GM06990 (cell line): ENCODE measurements at places on chromosomes 2 and 18.

DNA sequence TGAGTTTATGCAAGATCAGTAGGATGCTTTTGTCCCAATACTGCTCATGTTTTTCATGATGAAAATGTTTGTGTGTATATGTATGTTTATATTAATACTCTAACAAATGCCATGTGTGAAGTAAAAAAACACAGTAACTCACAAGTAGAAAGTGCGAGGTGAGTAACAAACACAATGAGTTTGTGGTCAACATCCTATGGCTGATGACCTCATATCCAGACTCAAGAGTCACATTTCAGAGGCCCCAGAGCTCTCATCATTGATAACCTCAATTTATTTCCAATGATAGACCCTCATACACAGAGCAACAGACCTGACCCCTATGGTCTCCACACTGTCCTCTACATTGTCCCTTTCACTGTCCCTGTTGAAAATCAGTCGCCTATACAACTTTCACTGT, 34.5 kb downstream of the ZNF519 start:
- DNase-seq = no peak

DNA sequence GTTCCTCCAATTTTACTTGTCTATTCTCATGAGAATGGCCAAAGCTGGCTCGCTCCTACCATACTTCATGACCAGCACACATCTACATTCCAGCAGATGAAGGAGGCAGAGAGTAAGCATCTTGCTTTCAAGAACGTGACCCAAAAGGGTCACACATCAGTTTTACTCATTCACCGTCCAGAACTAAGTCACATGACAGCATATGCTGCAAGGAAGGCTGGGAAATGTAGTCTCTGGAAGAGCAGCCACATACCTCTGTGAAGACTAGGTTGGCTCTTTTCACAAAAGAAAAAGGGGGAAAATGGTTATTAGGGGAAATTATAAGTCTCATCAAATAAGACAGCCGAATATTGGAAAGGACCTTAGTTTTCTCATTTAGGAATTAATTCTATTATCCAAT, 835.3 kb downstream of the EPHA4 start:
- no peak for DNase-seq

DNA sequence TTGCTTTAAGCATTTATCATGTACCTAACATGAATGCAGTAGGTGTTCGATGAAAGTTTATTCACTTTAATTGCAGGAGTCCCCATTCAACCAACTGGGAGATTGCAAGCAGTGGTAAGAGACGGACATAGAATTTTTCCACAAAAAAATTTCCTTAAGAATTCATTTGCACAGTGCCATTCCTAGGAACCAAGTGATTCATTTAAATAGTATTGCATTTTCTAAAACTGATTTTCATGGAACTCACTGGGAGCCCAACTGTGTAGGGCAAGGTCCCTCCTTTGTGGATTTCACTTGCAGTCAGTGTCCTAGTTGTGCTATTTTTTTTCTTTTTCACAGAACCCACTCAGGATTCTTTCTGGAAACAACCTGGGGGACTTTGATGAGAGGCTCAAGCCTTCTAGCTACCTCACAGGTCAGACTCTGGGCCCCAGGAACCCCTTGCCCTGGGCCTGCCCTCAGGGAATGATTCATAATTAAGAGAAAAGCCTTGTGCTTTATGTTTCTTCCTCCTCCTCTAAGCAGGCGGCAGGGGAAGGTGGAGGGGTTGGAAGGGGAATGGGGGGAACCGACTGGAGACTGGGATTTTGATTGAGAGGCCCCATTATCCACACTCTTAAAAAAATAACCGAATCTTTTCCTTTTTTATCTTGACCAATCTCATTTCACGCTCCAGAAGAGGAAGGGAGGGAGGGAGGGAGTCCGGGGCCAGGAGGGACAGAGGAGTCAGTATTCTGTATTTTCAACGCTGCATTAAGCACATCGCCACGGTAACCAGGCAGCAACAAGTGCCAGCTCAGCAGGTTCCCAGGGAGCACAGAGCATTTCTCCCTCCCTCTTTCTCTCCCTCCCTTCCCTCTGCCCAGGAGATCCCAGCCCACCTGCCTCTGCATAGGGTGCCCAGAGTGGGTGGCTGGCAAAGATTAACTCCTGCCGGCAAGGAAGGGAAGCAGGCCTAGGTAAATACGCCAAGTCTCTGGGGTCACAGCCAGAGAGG, 51.8 kb downstream of the PSD4 start:
- no peak for DNase-seq

- DNase-seq = no peak
Measured at GRCh38 chr2:5330961-5331360, 361.2 kb upstream of the SOX11 start.

DNA sequence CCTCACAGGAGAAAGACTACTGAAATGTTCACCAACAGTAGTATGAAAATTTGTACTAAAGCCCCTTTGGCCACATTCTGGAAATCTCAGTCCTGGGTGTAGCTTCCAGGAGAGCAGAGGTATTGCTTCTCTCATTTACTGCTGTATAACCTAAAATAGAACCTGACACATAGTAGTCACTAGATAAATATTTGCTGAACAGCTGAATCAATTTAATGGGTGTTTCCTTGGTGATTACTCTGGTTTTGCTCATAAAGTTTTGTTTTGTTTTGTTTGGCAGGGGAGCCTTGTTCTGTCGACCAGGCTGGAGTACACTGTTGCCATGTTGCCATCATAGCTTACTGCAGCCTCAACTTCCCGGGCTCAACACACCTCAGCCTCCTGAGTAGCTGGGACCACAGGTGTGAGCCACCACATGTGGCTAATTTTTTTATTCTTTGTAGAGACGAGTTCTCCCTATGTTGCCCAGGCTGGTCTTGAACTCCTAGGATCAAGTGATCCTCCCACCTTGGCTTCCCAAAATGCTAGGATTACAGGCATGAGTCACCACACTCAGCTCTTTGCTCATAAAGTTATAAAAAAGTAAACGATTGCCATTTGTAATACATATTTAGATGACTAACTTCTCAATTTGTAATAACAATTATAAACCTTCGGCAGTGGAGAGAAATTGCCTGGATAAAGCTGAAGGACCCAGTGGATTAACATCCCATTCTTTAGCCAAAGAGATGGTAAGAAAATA, 11.5 kb upstream of the PARD3B start:
- no peak for DNase-seq

DNA sequence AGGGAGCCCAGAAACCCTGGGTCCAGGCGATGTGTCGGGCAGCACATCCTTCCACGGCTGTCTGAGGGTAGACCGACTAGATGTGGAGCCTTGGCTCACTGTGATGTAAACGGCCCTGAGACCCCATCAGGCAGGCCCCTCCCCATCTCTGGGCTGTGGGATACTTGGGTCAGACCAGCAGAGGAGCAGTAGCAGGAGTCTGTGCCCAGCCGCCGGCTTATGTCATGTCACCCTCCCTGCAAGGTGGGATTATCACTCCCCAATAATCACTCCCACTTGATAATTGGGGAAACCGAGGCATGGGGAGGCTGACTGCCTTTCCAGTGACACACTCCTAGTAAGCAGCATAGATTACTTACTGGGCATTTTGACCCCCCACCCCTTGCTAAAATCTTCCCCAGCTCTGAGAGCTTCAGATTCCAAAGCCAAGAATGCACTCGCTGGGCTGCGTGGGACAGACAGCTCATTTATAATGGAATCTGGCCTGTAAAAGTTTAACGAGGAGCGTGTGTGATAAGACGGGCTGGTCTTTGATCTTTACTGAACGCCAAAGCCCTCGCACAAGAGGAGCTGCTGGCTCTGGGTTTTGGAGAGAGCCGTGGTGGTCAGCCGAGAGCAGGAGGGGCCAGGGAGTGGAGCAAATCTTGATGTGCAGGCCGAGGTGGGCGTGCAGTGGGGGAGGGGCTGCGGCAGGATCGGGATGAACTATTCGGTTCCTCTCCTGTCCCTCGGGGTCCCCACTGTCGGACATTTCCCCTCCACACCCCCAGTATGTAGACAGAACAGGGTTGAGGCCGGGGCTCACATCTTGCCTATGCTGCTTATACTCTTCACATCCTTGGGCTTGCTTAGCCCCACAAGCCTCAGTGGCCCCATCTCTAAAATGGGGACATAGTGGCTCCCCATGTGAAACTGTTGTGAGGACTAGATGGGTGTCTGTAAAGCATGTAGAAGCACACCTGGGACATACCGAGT, 200.0 kb downstream of the GLI2 start:
- no peak for DNase-seq

- DNase-seq = no peak
Measured at GRCh38 chr2:26560892-26561291, 80.3 kb downstream of the CIB4 start.

DNA sequence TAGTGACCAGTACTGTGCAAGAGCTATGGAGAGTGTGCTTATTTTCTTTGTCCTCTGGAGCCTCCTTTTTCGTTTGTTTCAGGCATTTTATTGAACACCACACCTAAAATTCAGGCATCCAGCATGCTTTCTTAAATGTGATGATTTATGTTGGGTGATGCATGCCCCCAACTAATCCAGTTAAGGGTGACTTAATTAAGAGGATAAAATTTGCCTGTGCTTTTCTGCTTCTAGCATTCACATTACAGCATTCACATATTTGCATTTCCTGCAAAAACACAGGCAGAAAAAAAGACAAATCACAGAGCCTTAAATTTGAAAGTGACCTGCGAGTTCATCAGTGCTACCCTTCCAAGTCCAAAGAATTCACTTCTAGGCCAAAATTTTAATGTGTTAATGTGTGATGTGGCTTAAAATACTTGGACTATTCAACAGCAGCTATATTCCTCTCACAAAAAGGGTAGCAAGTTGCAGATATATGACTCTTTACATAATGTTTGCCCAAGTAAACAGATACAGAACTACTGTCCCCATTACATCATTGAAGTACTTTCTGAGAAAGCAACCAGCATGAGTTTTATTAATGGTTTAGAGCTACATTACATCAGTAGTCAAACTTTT, 286.5 kb downstream of the THSD7B start:
- no peak for DNase-seq

GRCh38 chr2:100876231-100876860, 56.4 kb downstream of the NPAS2 start:
- DNase-seq = no peak

DNA sequence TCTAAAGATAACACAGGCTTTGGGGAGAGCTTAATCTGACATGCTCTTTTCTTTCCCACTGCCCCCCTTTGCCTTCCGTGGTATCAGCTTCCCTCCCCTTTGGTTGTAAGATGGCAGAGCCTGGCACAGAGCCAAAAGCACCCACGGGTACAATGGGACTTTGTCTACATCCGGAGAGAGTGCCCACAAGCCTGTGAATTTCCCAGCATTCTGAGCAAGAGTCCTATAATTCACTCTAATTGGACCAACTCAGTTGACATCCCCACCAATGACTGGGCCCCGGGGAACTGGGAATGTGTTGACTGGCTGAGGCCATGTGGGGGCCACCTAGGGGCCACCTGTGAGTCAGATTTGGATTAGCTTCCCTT, 20.1 kb upstream of the C2orf72 start:
- no peak for DNase-seq

- no peak for DNase-seq
Measured at GRCh38 chr18:10537765-10538164, 11.9 kb downstream of the NAPG start.

DNA sequence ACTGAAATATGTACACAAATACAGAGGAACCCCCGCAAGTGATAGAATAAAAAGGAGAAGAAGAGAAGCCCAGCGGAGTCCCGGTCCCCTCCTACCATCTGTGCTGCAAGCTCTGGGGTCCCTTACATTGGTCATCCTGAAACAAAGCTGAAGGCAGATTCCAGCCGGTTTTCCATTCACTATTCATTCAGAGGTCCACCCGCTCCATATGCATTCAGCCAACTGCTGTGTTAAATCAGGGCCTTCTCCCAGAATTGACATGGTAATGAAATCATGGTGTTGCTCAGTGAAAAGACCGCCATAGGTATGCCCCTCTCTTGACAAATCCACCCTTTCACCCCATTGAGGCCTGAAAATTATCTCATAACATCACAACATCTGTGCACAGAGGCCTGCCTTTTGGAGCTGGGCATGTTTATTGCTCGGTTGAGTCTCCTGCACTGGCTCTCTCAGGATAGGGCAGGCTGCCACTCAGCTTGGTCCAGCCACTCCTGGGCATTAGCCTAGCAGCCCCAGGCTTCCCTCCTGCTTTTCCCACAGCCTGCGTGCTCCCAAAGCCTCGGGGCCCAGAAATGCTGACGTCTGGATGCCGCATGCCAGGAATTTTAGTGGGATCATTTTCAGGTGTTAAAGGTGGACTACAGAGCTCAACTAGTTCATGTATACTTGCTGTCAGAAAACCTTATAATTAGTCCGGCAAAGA, 39.3 kb upstream of the ID2 start:
- DNase-seq = no peak

GRCh38 chr2:33342705-33343104, 133.7 kb upstream of the RASGRP3 start:
- DNase-seq = no peak

GRCh38 chr2:177165061-177165583, 47.5 kb upstream of the HNRNPA3 start:
- DNase-seq = no peak

DNA sequence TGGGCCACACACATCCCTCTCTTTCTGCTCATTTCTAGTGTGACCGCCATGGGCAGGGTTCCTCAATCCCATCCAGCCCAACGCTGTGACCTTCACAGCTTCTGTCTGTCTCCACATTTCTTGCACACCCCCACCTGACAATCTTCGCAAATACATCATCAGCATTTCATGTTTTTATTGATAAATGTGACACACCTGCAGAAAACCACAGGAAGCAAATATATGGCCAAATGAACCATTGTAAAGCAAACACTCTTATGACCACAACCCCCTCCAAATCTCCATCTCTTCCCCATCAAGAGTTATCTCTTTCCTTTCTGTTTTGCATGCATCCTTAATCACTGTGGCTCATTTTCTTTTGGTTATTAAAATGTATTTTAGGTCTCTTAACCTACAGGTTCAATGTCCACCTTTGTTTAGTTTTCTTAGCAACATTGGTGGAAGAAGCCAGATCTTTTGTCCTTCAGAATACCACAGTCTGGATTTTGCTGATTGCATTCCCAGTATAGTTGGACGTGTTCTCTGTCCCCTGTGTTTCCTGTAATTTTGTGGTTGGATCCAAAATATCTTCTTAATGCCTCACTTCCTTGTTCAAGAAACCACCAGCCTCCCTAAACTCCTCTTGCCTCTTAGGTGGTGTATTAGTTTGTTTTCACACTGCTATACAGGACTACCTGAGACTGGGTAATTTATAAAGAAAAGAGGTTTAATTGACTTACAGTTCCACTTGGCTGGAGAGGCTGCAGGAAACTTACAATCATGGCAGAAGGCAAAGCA, 9.8 kb upstream of the NCK2 start:
- DNase-seq = no peak

- no peak for DNase-seq
Measured at GRCh38 chr18:76951456-76952247, 129.3 kb downstream of the ZNF236 start.

- no peak for DNase-seq
Measured at GRCh38 chr2:127124426-127124825, 17.5 kb upstream of the BIN1 start.

- DNase-seq = no peak
Measured at GRCh38 chr2:178225006-178225805, 30.9 kb downstream of the OSBPL6 start.

- no peak for DNase-seq
Measured at GRCh38 chr2:7530001-7530400, 612.8 kb downstream of the RNF144A start.
